ENCODE measurements at places on chromosomes 6 and 20.

GRCh38 chr6:35948725-35949124 is 27.8 kb upstream of the SRPK1 start:
- DNase-seq, result no peak

- no peak for DNase-seq
Measured at GRCh38 chr20:23265226-23265625, 85.4 kb upstream of the NXT1 start.

- no peak for DNase-seq
Measured at GRCh38 chr6:170024940-170025339, 265.9 kb downstream of the DLL1 start.

DNA sequence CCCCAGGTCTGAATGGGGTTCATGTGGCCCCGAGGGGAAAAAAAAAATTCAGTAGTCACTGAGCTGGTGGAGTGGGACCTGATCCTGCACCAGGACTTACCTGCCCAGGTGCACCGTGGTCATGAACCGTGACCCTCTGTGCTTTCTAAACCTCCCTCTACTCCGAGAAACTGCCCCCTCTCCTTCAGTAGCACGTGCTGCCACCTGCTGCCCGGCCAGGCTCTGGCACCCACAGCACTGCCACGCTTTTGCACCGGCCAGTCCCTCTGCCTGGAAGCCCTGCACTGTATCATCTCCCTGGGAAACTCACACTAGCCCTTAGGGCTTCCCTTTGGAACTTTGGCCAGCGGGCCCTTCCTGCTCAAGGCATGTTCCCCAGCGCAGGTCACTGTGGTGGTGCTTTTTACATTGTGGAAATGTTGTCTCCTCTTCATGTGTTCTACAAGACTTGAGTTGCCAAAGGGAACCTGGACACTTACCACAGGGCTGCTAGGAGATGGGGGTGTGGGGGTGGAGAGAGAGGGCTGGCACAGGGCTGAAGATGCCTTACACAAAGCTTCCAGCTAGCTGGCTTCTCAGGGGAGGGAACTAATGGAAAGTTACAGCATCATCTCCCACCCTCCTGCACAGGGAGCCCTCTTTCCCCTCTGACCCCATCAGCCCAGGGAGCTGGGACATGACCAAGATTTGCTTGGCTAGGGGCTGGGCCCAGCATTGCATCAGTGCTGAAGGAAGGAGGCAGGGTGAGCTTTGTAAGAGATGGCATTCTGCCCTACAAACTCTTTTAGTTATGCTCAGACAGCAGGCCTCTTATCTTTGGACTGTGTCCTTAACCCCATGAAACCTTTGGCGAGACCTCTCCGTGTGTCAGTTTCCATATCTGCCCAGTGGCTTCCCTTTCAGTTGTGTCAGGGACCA is 2.5 kb upstream of the PTPRT start:
- DNase-seq, result no peak

- no peak for DNase-seq
Measured at GRCh38 chr20:63126876-63127699, 88.8 kb downstream of the YTHDF1 start.

All from smooth muscle cell of the brain vasculature (primary cell).